Right ventricle myocardium inferior (tissue), 1 donor: ENCODE measurements at places on chromosomes 2 and 18.

- no peak for DNase-seq
These were observed 15.8 kb downstream of the ATF2 start for GRCh38 chr2:175152242-175152641.

- no peak for DNase-seq
These were observed 55.4 kb downstream of the VAPA start for GRCh38 chr18:9969247-9969646.

- no peak for DNase-seq
These were observed 175.1 kb upstream of the PIEZO2 start for GRCh38 chr18:11324510-11324909.

DNA sequence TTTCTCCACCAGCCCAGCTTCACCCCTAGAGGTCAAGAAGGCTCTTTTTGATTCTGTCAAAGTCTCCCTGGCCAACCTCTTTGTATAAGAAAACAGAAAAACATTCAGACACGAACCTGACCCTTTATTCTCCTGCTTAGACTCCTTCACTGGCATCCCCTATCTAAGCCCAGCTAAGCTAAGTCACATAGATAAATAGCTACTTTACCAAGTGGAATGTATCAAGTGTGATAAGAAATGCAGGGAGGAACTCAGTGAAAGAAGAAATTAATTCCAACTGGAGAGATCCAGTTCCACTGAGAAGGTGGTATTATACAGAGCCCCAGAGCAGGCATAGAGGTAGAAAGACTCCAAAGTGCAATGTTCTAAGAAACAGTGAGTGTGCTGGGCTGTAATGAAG lies 489.5 kb downstream of the TNS1 start:
- DNase-seq: no peak

DNA sequence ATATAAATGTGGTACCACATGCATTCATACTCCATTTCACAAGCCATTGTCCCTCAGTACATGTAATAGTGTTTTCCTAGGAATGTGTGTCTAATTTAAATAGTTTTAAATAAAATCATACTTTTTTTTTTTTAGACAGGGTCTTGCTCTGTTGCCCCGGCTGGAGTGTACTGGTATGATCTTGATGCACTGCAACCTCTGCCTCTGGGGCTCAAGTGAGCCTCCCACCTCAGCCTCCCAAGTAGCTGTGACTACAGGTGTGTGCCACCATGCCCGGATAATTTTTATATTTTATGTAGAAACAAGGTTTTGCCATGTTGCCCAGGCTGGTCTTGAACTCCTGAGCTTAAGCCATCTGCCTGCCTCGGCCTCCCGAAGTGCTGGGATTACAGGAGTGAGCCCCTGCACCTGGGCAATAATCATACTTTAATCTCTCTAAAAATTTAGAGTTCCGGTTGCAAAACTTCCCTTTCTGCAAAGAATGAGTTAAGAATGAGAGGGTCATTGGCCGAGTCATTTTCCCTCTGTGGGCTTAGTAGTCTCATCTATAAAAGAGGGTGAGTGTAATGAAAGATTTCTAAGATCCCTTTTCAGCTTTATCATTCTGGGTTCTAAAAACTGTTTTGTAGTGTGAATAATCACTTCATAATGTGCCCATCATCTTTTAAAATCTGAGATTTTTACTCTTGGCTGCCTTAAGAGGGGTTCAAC lies 116.0 kb upstream of the PELI1 start:
- no peak for DNase-seq

DNA sequence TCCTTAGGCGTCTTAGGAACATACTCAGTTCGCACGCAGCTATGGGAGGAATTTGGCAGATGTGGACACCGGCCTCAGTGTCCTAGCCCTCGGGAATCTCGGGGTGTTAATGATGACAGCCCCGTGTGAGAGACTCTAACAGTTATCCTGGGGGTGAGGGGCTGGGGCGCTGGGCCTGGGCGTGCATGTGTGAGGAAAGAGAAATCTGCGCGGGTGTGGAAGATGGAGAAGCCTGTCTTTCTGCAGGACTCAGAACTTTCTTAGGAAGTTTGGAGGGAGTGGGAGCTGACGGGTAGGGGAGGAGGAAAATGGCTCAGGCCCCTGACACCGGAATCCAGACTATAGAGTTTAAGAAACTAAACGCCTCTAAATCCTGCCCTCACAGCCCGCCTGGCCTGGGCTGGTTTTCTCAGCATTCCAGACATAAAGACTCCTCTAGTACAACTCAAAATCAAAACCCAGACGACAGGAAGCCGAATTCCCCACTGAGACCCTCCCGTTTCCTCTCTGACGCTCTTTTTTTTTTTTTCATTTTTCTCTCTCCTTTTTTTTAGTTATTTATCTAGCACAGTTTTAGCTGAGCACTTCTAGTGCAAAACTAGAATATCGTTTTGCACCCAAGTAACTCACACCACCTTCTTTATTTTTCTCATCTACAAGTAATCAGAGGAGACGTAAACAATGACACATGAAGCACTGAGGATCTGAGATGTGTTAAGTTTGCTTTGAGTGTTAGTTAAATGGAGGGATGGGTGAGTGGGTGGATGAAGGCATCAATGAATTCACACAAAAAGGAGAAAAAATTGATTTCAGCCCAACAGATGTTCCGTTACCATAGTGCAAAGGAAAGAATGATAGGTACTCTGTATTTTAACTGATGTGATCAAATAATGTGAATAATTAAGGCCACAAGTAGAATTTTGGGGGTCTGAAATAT lies 1.2 kb upstream of the HAAO start:
- DNase-seq: no peak

- no peak for DNase-seq
These were observed 1.6 kb downstream of the KLHL14 start for GRCh38 chr18:32771169-32771751.

DNA sequence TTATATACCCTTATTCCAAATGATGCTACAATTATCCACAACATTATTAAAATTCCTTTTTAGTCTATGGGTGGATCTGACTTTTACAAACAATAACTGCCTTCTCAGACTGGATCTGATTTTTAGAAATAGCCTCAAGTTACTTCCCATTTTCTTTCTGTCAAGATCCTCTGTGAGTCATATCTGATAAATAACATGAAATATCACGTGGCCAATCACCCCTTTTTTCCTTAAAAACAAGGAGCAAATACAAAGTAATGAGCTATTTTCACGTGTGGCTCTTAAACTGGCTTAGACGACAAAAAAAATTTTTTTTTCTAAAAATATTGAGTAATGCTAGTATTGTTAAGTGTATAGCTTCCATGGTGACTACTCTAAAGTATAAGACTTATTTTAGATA lies 6.7 kb downstream of the PELI1 start:
- no peak for DNase-seq

DNA sequence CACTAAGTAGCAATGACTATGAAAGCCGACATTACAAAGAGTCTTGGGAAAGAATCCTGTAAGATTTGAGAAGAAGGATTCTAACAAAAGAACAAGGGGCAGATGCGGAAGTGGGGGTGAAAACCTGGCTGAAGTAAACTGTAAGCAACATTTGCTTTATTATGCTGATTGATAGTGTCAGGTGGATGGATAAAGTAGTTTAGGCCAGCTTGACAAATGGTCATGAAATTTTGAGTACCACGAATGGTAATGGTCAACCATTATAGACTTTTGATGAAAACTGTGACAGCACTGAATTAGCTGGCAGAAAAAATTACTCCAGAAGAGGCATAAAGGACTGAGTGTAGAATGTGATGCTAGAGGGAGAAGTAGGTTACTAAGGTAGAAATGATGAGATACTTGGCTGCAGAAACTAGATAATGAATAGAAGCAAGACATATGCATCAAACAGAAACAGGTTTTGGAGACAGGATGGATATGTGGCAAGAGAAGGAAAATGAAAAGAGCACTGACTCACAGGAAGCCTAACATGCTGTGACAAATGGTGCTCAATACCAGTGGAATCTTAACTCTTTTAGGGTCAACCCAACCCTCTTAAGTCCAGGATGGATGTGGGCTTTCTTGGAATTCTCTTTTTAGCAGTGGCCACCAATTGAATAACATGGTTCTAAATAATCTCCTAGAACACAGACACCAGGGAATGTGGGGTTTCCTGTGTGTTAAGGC lies 6.8 kb downstream of the THUMPD2 start:
- no peak for DNase-seq
